NCI-H1436 treated with DMSO at 0.1 percent for 48 hours (cell line): ENCODE measurements at places on chromosomes 5 and 9.

DNA sequence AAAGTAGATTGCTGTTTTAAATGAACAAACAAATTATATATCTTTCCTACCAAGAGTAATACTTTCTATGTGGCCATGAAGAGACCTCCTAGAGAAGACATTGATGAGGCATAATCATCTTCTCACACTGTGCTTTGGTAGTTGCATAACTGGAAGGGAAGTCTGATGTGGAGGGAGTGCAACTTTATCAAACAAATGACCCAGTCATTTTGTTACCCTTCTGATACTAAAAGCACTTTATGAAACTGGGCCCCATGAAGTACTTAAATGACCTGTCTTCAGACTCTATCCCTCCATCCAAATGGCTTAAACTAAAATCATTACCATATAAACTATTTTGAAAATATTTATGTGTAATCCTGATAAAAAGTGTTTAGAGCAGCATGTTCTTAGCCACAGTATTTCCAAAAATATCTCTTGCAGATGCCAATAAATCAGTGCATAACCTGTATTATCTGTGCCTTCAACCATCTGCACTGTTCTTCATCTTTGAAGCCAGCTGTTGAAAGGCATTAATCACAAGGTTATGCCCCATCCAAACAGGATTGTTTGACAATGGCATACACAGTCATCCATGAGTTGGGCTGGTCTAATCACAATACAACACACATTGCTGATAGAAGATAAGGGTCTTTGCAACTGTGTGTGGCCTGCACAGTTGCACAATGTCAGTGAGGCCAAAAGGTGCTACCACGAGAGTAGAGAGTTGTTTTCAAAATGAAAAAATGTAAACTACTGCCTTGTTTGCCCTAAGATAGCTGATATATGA, 31.9 kb upstream of the MIER3 start:
- no peak for DNase-seq

GRCh38 chr5:170614065-170614490, 110.3 kb downstream of the KCNIP1 start:
- DNase-seq: no peak

GRCh38 chr9:12774861-12775678, at the start of gene LURAP1L:
TSS of gene LURAP1L (plus strand) at chr9:12775020. CDS start at chr9:12775716, 696 bp downstream.
- DNase-seq: no peak

- DNase-seq: no peak
These were observed 1.1 kb upstream of the SYNPO start for GRCh38 chr5:150639377-150639692.

DNA sequence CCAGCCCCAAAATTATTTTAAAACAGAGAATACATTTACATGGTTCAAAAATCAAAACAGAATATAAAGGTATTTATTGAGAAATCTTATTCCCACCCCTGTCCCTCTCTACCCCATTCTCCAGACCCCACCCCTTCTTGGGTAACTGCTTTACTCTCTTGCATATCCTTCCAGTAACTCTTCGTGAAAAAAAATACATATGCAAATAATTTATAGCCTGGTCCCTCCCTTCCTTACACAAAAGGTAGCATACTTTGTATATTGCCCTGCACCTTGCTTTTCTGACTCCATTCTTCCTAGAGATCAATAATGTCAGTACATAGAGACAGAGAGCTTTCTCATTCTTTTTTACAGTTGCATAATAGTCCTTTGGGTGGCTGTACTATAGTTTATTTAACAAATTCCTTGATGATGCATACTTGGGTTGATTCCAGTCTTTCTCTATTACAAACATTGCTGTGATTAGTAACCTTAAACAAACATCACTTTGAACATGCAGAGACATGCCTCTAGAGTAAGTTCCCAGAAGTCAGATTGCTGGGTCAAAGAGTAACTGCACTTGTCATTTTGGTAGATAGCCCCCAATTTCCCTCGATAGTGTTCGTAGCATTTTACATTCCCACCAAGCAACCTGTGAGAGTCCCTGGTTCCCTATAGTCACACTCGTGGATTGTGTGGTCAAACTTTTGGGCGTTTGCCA, 47.9 kb downstream of the STOM start:
- DNase-seq: no peak

DNA sequence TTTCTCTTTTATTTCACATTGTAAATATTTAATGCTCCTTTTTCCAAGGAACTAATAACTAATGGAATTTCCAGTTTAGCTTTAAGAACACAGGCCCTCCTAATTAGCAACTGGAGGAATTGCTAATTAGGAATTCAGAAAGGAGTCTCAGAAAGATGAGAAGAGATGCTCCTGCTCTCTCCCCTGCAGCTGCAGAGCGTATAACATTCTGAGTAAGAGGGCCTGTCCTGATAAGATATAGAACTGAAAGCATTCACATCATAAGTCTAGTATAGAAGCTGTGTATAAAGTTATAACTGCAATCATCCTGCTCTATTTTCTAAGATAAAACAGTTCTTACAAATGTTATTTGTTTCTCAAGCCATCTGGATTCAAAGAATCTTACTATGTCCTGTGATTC, 83.2 kb downstream of the DTWD2 start:
- DNase-seq: no peak
